ENCODE measurements at places on chromosomes 4 and X.

DNA sequence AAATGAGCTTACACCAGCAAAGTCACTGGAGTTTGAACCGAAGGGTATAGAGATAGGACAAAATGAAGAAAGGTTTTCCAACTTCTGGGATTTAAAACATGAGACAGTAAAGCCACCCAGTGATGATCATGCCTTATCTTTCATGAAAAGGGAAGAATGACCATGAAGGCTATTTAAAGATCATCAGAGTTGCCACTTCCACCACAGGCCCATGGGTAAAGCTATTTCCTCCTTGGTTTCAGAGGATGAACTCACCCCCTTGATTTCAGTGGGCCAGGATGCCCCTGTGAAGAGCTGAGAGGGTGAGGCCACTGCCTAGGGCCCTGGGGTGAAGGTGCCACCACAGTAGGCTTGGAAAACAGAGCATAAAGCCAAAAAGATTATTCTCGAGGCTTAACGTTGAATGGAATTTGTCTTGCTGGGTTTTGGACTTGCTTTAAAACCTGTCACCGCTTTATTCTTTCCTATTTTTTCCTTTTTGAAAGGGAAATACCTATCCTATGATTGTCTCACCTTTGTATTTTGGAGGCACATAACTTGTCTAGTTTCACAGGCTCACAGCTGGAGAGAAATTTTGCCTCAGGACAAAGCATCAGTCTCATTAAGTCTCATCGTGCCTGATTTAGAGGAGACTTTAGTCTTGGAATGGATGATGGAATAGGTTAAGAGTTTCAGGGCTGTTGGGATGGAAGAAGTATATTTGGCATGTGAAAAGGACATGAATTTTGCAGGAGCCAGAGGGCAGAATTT, 254.0 kb downstream of the SNCA start:
- DNase-seq = no peak

DNA sequence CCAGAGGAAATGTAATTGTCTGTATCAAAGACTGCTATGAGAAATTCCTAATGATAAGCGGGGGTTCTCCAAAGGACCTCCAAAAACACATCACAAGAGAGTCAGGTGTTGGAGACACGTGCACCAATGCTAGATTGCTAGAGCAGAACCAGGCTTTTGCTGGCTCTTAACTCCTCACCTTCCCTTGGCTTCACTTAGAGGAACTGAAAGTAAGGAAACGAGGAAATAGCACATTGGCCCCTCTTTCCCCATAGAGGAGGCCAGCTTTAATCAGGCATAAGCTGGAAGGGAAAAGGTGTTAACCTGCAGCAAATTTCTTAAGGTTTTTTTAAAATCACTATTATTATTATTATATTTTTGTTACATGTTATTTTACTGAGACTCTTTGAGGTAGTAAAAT, 13.6 kb downstream of the OTC start:
- no peak for DNase-seq

- no peak for DNase-seq
Observed at GRCh38 chrX:39176105-39176504, 374.8 kb downstream of the MID1IP1 start.

- DNase-seq = no peak
Observed at GRCh38 chrX:110242371-110242770, 75.5 kb downstream of the AMMECR1 start.

- no peak for DNase-seq
Observed at GRCh38 chrX:140821280-140821679, 111.7 kb downstream of the LINC00632 start.

DNA sequence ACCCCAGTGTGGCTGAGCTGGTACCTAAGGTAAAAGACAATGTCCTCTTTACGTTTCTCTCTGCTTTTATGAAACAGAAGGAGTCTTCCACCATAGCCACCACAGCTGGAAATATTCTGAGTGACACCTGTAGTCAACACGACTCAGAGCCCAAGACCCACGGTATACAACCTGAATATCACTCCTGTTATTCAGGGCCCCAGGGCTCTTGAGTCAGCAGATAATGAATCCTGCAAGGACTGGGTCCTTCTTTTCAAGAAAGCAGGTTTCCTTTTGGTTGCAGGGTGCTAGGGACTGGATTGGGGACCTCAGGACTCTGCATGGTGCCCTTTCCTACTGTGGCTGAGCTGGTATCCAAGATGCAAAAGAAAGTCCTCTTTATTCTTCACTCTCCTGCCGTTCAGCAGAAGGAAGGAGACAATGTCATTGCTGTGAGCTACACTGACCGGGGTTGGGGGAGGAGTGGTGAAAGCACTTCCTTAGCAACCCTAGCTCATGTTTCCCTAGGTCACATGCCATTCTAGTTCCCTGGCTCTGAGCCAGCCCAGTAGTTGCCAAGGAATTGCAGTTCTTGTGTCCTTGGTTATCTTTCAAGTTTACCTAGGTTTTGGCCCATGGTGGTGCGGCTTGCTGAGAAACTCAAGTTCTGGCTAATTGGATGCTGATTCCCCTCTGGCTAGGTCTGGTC, 23.7 kb upstream of the UNC5C start:
- DNase-seq = no peak

GRCh38 chr4:16018841-16019240, 55.9 kb upstream of the FGFBP2 start:
- DNase-seq = no peak

- no peak for DNase-seq
Observed at GRCh38 chr4:140529434-140529833, 5.5 kb downstream of the ELMOD2 start.

GRCh38 chr4:3065551-3065950, 8.8 kb downstream of the HTT-AS start:
- no peak for DNase-seq

GRCh38 chr4:169025184-169025583, 15.1 kb upstream of the CBR4 start:
- DNase-seq = no peak

DNA sequence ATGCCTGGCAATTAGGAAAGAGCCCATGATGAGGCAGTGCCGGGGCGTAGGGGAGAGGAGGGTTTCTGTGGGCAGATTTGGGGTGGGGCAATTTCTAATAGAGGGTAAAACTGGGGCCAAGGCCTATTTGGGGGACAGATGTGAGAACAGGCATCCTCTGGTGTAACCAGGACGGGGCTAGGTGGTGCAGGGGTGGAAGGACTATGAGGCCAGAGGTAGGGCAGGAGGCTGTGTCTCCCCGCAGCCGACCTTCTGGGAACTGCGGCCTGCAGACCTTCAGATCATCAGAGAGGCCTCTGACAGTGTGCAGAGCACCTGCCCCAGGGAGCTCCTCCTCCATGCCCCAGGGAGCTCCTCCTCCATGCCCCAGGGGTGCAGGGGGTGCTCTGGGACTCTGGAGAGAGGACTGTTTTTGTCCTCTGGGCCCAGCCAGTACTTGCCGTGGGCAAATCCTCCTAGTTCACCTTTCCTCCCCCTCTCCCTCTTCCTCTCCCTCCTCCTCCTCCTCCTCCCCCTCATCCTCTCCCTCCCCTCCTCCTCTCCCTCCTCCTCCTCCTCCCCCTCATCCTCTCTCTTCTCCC, 101.9 kb downstream of the SORCS2 start:
- no peak for DNase-seq

- no peak for DNase-seq
Observed at GRCh38 chrX:115547448-115547847, 13.5 kb upstream of the PLS3 start.

DNA sequence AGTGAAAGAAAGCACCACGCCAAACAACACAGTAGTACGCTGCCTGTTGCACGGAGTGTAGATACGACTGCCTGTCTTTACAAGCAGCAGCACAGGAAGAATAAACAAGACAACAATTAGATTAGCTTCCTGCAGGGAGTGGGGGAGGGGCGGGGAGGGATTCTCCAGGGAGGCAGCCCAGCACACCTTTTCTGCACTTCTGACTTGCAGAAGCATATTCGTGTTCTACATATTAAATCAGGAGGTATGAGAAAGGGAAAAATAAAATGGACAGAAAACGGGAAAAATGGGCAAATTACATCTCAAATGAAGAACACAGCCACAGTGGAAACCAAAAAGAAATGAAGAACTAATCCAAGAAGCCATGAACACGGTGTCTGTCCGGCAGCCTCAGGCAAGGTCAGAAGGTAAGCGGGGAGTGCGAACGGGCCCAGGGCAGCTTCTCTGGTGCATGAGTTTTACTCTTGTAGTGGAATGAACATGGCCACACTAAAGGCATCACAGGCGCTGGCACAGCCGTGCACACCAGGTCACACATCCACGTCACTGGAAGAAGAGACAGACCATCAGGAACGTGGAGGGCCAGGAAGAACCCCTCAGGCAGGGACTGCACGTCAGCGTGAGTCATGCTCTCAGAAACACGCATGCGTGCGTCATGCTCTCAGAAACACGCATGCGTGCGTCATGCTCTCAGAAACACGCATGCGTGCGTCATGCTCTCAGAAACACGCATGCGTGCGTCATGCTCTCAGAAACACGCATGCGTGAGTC, 20.1 kb upstream of the ADRA2C start:
- no peak for DNase-seq

All from prostate gland (tissue), 2 donors.